Colonic mucosa (tissue), 4 donors: ENCODE measurements at places on chromosomes 6 and 20. TPM values are rescaled to one million over a fixed set of nuclear protein-coding genes. Genes with fewer than 3 reads are reported as not detected.

Gene TSBP1
- total RNA-seq = not detected

Gene LGSN
- 13.2 TPM for total RNA-seq

DNA sequence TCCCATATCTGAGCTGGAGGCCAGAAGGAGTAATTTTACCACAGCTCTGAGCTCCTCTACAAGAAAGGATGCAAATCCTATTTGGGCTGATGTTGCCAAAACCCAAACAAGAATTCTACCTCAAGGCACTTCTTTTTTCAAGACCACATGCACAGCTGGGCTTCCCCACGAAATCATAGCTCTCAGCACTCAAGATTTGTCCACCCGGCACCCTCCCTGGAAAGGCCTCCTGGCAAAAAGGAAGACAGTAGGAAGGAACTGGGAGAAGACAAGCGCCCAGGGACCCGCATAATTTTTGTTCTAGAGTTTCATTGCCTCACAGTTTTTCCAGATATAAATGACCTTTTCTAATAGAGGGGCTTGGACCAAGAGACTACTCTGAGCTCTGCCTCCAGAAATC lies 90.5 kb downstream of the BANF2 start:
- no peak for DNase-seq

DNA sequence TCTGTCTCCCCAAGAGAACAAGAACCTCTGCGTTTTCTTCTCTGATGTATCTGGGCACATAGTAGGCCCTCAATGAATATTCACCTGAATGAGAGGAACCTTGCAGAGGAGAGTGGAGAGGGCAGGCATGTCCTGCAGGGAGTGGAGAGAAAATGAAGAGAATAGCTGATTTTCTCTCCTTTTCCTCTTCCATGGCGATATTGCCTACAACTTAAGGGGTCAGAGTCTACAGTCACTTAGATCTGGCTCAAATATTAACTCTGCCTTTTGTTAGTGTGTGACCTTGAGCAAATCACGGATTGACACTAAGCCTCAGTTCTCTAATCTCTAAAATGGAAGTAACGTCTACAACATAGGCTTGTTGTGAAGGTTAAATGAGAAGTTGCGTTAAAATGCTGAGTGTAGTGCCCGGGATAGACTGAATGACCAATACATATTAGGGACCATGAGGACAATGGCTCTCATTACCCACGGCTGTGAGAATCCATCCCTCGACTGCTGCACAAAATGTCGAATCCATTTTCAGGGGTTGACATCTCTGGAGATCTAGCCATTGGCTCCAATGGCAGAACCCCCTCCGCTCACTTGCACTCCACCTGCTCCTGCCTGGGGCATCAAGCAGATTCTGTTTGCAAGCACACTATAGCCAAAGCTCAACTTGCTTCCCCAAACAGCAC lies 14.8 kb downstream of the CD83 start:
- DNase-seq = no peak

GRCh38 chr6:133632906-133633305 lies 256.0 kb upstream of the TCF21 start:
- no peak for DNase-seq

DNA sequence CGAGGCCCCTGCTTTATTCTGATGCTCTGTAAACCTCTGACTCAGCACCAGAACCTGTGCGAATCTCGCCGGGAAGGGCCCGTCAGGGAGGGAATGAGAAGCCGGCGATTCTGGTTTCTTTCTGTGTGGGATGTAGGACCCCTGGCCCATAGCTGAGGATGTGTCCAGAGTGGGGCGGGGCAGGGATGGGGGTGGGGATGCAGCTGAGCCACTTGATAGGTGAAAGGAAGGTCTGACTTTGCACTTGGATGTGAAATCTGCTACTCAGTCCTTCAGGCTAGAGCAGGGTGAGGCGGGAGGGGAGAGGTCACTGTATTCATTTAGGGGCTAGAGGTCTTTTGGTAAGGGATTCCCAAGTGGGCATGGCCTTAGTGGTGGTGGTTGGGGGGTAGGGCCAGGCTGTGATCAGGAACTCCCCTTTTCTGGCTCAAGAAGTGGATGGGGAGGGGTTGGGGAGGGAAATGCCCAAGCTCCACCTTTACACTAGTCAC lies 2.3 kb downstream of the TOX2 start:
- DNase-seq = no peak
